ENCODE measurements at places on chromosomes 2 and 18. TPM values are rescaled to one million over a fixed set of nuclear protein-coding genes. Genes with fewer than 3 reads are reported as not detected.

The CHN1 gene
- 18.6 TPM for total RNA-seq

The EGR4 gene
- total RNA-seq: 0.27 TPM

The CFC1 gene
- total RNA-seq: not detected

The PREPL gene
- 19.3 TPM for total RNA-seq

The ALPG gene
- total RNA-seq: 0.15 TPM

The KCNG2 gene
- total RNA-seq: not detected

The SP140L gene
- total RNA-seq: 4.1 TPM

The BCL11A gene
- total RNA-seq: 0.04 TPM

The TLX2 gene
- total RNA-seq: 0.30 TPM

The TPO gene
- total RNA-seq: not detected

The COL4A3 gene
- total RNA-seq: 0.45 TPM

The FAM228B gene
- total RNA-seq: 2.0 TPM

The OSBPL1A gene
- total RNA-seq: 12.9 TPM

The ACTG2 gene
- total RNA-seq: 0.11 TPM

The CTLA4 gene
- total RNA-seq: not detected

The OTOS gene
- total RNA-seq: not detected

The CFAP53 gene
- 0.33 TPM for total RNA-seq

The CCL20 gene
- 7.2 TPM for total RNA-seq

The NEU4 gene
- 0.18 TPM for total RNA-seq

The RTKN gene
- 20.5 TPM for total RNA-seq

The ARHGAP25 gene
- 0.13 TPM for total RNA-seq

The C2orf49 gene
- 17.3 TPM for total RNA-seq

The SFTPB gene
- 0.23 TPM for total RNA-seq

The GTF2A1L gene
- not detected for total RNA-seq

The ZSCAN30 gene
- total RNA-seq: 0.58 TPM

The CIDEA gene
- not detected for total RNA-seq

The CYBRD1 gene
- 38.6 TPM for total RNA-seq

The GPR45 gene
- total RNA-seq: not detected

The ITGB1BP1 gene
- total RNA-seq: 165 TPM

The PCARE gene
- total RNA-seq: not detected

The ELOA2 gene
- not detected for total RNA-seq

The GALR1 gene
- not detected for total RNA-seq

The ZNF407 gene
- total RNA-seq: 3.0 TPM

The DNAJC5G gene
- not detected for total RNA-seq

The TYW5 gene
- total RNA-seq: 7.9 TPM

The NYAP2 gene
- total RNA-seq: 0.02 TPM

The KCNE4 gene
- total RNA-seq: 1.2 TPM

The ABHD1 gene
- total RNA-seq: 1.3 TPM

The CDKL4 gene
- not detected for total RNA-seq

The TUBB8B gene
- total RNA-seq: not detected

The SYT4 gene
- total RNA-seq: not detected

The FEZ2 gene
- total RNA-seq: 48.7 TPM

The LINC00305 gene
- total RNA-seq: not detected

The EFHD1 gene
- 1.9 TPM for total RNA-seq

The STPG4 gene
- total RNA-seq: not detected

The SERPINB8 gene
- 11.7 TPM for total RNA-seq

The DYSF gene
- total RNA-seq: 1.2 TPM

The TFPI gene
- total RNA-seq: 72.0 TPM

The GAD1 gene
- total RNA-seq: 0.79 TPM

The ERFE gene
- 6.3 TPM for total RNA-seq
